ENCODE measurements at places on chromosomes 4 and X. TPM values are rescaled to one million over a fixed set of nuclear protein-coding genes. Genes with fewer than 3 reads are reported as not detected.

WWC2 gene
- polyA plus RNA-seq: 36.8 TPM

FAM184B gene
- polyA plus RNA-seq: 0.02 TPM

DNA sequence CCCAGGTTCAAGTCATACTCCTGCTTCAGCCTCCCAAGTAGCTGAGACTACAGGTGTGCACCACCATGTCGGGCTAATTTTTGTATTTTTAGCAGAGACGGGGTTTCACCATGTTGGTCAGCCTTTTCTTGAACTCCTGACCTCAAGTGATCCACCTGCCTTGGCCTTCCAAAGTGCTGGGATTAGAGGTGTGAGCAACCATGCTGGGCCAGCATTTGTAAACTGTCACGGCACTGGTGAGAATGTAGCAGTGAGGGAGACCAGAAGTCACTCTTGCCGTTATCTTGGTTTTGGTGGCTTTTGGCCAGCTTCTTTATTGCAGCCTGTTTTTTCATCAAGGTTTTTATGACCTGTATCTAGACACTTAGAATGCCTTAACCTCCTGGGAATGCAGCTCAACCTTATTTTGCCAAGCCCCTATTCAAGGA lies 22.4 kb downstream of the PCDH18 start:
- no peak for DNase-seq

- DNase-seq: no peak
These were observed 85.5 kb downstream of the CAMK2D start for GRCh38 chr4:113675731-113676697.

GRCh38 chr4:106201373-106201772 lies 114.6 kb downstream of the TBCK start:
- no peak for DNase-seq

- DNase-seq: no peak
These were observed 27.7 kb downstream of the FNIP2 start for GRCh38 chr4:158796370-158797140.

Measured in BJ (cell line).